SK-MEL-5 (cell line): ENCODE measurements at places on chromosomes 4 and X. TPM values are rescaled to one million over a fixed set of nuclear protein-coding genes. Genes with fewer than 3 reads are reported as not detected.

RTL9 gene
- 0.13 and 0.35 TPM in 2 replicates for total RNA-seq

ADGRG4 gene
- total RNA-seq = not detected in 2 replicates

AMTN gene
- total RNA-seq = not detected in 2 replicates

PARM1 gene
- total RNA-seq = not detected in 2 replicates

FOXP3 gene
- 0.21 and 0.24 TPM in 2 replicates for total RNA-seq
